ENCODE measurements at places on chromosomes 6 and 20.

- DNase-seq, result no peak
These were observed 30.6 kb upstream of the FOXC1 start for GRCh38 chr6:1579096-1579495.

DNA sequence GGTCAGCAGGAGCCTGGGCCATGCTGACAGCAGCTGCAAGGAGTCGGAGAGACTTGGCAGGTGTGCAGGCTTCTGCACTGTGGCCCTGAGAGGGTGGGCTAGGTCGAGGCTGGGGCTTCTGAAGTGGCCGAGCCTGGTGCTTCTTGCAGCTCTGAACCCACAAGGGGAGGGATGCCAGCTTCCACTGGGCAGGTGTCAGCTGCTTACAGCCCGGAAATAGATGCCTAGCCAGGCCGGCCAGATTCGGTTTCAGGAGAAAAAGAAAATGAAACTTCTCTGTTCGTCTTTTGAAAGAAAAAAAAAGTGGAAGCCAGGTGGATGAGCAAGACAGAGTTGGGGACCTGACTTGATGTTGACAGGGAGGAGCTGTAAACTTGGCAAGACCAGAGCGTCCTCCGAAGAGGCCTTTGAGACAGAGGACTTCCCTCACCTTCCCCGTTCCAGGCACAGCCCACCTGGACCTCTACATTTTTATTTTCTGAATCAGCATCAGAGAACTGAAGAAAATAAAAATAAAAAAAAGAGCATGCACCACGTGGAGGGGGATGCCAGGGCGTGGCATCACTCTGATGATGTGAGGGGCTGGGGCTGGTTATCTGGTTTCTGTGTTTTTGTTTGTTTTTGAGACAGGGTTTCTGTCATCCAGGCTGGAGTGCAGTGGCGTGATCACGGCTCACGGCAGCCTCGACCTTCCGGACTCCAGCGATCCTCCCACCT lies at the start of gene ZBP1:
Gene ZBP1 (minus strand): TSS at position 153 of the 717 bp plus-strand sequence. CDS start 131 bp downstream, at position 22.
- DNase-seq, result no peak

- DNase-seq, result no peak
These were observed 233.8 kb downstream of the SIM1 start for GRCh38 chr6:100230953-100231316.

- no peak for DNase-seq
These were observed 259.4 kb downstream of the TAF4 start for GRCh38 chr20:61806314-61806713.

- DNase-seq, result no peak
These were observed 348.9 kb downstream of the NRN1 start for GRCh38 chr6:5657684-5658430.

DNA sequence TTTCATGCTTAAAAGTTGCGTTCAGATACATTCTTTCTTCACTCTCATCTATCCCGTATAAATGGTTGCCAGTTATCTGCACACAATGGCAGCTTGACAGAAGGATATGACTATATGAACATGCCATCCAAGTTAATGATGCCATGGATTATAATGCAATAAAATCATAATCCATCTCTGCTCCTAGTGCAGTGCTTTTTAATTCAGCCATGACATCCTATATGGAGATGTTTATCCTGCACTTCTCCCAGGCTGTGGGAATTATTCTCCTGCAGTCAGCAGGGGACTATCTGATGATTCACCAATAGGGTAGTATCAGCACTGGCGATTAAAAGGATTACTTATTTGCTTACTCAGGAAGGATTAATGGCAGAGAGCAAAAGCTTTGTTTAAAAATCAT lies 273.8 kb downstream of the SAMD5 start:
- no peak for DNase-seq

DNA sequence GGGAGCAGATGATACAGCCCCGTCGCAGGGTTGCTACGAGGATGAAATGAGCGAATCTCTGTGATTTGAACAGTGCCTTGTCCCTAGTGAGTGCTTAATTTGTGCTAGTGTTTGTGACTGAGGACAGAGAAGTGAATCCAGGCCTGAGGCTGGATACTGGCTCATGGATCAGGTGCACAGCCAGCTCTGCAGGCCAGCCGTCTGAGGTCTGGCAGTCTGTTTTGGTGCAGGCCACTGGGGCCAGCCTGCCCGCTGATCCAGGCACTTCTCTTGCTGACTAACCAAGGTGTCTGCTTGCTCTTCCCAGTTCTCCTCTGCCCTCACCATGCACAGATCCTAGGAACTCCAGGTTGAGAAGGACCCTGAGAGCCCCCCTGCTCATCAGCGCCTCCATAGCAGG lies 181.0 kb downstream of the LRFN2 start:
- DNase-seq, result no peak

GRCh38 chr6:129110690-129111343 lies 227.9 kb downstream of the LAMA2 start:
- DNase-seq, result no peak

DNA sequence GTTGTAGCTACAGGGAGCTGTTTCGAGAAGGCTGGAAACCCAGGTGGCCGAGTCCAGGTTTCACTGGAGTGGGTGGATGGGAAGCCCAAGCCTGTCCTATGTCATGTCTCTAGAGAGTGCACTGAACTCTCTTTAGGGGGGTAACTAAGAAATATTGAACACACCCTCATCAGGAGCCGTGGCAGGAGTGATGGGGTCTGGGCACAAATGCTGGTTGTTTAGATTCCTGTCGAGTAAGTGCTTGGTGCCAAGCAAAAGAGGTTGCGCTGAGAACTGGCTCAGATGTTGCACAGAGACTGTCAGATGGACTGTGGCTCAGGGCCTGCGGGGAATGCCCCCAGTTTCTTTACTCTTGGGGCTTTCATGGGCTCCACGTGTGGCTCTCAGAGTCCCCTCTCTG lies 7.3 kb upstream of the FAM209A start:
- DNase-seq, result no peak

GRCh38 chr6:15329197-15329671 lies 83.4 kb downstream of the JARID2 start:
- no peak for DNase-seq

- DNase-seq, result no peak
These were observed 3.9 kb upstream of the MRGBP start for GRCh38 chr20:62792182-62792939.

- no peak for DNase-seq
These were observed 26.2 kb downstream of the CYP39A1 start for GRCh38 chr6:46626228-46626909.

GRCh38 chr6:31639449-31639861 lies 13.0 kb downstream of the BAG6 start:
- no peak for DNase-seq

DNA sequence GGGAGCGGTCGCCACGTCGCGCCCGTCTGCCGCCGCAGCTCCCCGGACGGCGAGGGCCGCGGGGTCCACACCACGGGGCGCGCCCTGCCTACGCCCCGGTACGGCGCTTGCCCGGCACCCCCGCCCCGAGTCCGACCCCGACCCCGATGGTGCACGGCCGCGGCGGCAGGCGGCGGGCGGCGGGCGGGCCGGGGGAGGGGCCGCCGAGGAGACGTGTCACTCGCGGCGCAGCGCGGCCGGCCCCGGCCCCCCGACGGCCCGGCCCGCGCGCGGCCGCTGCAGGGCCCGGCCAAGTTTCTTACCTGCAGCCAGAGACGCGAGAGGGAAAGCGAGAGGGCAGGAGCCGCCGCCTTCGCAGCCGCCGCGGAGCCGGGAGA lies 328 bp downstream of the RRBP1 start:
- DNase-seq, result no peak

GRCh38 chr6:49966823-49967222 lies 2.6 kb downstream of the DEFB113 start:
- no peak for DNase-seq

- no peak for DNase-seq
These were observed 4.2 kb upstream of the CTSZ start for GRCh38 chr20:59010995-59011873.

GRCh38 chr6:76275746-76276145 lies 203.3 kb upstream of the IMPG1 start:
- DNase-seq, result peak; percentile 35

DNA sequence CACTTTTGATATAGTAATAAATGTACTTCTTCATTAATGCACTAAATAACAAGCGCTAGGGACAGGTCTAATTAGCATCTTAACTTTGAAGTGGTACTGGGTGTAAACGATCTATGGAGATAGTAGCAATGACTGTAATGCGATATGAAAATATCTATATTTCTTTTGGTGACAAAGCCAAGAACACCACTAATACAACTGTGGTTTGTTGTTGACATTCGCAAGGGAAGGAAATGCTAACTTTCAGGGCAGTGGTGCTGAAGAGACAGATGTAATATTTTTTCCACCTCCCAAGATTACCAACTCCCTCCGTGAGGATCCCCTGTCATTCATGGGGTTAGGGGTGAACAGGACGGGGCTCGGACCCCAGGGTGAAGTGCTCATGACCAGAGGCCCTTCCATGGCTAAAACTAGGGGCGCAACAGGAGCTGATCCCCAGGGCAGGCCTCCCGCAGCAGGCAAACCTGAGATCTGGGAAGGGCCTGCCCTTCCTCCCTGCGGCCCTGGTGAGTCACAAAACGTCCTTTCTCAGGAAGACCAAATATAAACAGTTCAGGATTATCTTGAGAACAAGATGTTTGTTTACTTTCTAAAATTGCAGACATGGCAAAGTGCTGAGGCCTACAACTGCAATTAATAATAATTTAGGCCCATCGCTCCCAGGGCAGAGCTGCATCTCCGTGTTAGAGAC lies 65.0 kb upstream of the TOX2 start:
- peak; percentile 75 for DNase-seq

GRCh38 chr20:4837760-4838159 lies 116.1 kb downstream of the PRND start:
- DNase-seq, result no peak

DNA sequence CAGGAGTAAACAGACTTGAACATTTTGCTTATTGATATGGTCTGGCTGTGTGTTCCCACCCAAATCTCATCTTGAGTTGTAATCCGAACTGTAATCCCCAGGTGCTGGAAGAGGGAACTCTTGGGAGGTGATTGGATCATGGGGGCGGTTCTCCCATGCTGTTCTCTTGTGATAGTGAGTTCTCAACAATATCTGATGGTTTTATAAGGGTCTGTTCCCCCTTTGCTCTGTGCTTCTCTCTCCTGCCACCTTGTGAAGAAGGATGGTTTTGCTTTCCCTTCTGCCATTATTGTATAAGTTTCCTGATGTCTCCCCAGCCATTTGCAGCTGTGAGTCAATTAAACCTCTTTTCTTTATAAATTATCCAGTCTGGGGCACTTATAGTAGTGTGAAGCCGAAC lies 40.0 kb downstream of the MYLIP start:
- DNase-seq, result no peak

- DNase-seq, result peak; percentile 42
These were observed 1.4 kb downstream of the RREB1 start for GRCh38 chr6:7108964-7109836.

DNA sequence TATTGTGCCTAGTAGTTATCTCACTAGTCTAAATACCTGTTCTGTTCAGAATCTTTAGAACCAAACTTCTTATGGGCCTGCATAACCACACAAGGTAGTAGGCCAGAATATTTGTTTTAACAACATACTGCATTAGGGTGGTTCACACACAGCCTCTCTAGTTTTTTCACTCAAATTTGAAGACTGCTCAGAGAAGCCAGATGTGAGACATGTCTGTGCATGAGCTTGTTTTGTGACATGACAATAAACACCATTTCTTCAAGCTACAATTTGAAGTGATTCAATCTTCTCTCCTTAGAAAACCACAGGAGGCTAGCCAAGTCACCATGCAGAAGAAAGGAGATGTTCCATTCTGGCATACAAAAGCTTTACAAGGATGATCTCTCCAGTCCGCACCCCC lies 135.6 kb downstream of the MMS22L start:
- DNase-seq, result no peak

- DNase-seq, result no peak
These were observed 738.4 kb downstream of the DHX35 start for GRCh38 chr20:39700528-39700927.

DNA sequence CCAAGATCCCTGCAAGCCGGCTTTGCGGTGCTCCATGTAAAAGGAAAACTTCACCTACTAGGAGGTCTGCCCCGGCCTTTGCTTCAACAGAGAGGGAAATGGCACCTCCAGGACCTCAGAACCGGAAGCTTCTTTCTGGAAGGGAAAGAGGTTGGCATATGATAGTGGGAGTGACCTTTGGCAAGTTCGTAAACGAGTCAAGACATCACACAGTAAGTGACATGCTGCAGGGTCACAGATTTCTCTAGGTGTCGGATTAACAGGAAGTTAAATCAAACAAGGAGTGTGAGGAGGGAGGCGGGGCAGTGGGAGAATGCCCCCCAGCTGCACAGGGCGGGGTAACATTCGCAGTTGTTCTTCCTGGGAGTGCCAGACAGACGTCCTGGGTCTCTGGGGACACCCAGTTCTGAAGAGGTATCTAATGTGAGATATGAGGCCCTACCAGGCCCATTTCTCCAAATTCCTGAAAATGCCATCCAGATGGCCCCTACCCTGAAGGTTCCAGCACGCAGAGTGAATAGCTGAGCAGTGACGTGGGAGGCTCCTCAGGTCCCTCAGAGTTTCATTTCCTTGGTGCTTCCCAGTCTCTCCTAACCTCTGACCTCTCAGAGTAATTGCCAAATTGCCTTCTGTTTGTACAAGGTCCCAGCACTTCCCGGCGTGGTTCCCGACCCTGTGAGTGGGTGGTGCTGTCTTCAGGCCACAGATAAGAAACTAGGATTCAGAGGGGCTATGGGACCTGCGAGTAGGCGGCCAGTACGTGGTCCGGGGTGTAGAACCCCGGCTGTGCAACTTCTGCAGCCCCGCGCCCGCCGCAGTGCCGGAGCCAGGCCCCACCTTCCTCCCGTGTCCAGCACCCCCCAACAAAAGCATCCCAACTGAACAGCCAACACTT lies 1.9 kb downstream of the RRBP1 start:
- DNase-seq, result no peak

- DNase-seq, result no peak
These were observed 66.1 kb downstream of the PHIP start for GRCh38 chr6:79011940-79012339.

DNA sequence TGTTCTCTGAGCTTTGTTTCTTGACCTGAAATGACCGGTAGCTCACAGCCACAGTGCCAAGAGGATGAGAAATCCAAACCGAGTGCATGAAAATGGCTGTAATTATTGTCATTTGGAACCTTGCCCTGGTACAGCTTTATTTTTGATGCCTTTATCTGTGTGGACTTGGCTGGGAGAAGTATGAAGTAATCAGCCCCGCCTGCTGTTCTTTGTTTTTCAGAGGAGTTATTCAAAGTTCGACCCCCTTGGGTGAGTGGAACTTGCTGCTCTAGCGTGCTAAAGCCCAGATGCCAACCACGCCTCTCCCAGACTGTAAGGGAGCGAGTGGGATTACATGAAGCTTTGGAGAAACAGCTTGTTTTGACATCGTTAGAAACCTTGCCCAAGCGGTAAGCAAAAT lies 48.3 kb downstream of the ECT2L start:
- no peak for DNase-seq

DNA sequence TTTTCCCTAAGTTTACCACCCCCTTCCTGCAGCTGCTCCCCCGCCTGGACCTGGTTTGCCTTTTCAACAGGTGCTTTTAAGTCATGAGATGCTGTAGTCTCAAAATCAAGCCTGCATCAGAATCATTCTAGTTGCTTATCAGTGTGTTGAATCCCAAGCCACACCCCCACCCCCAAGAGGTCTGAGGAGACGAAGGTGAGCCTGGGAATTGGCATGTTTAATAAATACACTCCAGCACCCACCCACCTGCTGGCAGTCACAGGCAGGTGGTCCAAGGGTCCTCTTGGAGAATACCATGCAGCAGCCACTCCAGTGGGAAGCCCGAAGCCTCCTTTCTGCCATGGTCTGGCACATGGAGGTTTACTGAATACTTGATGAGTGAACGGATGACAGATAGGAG lies 1.1 kb upstream of the ADIG start:
- DNase-seq, result no peak
